ENCODE measurements at places on chromosomes 6 and 20.

DNA sequence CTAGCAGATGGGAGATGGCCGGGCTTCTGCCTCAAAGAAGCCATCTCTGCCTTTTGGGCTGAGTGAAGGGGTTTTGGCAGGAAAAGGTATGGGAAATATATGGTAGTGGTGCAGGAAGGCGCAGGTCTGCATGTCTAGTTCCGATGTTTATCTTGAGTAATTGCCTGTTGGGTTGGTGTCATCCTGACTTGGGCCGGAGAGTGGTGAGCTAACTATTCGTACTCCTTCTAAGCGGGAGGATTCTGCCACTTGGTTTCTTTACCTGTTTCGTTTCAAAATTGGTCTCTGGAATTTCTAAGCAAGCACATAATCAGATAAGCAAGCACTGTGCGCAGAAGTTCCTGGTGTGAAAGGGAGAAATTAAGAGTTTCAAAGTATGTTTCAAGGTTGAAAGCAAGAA lies 229.6 kb downstream of the SAMD5 start:
- DNase-seq, result no peak

GRCh38 chr6:53944091-53944490 lies 149.3 kb downstream of the LRRC1 start:
- DNase-seq, result no peak

DNA sequence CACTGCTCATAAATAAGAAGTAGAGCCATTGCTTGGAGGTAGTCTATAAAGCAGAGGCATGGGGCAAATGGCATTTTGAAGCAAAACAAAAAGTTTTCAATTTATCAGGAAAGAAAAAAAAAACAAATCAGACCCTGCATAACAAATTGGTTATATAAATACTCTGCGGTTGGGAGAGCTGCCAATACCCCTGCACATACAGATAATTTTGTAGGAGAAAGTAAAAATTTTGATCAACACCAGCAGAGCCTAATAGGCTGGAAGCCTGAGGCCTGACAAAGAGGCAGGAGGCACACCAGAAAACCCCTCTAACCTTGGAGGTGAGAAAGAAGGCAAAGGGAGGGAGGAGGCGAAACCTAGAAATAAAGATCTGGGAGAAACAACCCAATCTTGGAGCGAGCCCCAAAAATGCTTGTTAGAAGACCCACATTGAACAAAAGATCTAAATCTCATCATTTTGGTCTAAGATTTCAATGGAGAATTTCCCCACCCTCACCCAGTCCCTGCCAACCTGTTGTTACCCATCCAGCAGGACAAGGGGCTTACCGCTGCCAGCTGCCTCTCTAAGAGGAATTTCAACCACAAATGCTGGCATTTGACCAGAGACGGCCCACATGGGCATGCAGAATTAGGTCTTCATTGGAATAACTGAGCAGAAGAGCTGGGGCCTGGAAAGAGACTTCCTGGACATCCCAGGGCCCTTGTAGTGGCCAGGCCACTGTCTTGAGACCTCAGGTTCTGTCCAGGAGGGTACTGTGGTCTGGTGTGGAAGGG lies 28.4 kb downstream of the FOXA2 start:
- DNase-seq, result no peak

GRCh38 chr6:41379306-41379705 lies 43.9 kb downstream of the NCR2 start:
- no peak for DNase-seq

- peak; percentile 73 for DNase-seq
Observed at GRCh38 chr20:9503526-9504245, 10.7 kb upstream of the LAMP5 start.

- DNase-seq, result no peak
Observed at GRCh38 chr6:20211037-20211940, 980 bp downstream of the MBOAT1 start.

DNA sequence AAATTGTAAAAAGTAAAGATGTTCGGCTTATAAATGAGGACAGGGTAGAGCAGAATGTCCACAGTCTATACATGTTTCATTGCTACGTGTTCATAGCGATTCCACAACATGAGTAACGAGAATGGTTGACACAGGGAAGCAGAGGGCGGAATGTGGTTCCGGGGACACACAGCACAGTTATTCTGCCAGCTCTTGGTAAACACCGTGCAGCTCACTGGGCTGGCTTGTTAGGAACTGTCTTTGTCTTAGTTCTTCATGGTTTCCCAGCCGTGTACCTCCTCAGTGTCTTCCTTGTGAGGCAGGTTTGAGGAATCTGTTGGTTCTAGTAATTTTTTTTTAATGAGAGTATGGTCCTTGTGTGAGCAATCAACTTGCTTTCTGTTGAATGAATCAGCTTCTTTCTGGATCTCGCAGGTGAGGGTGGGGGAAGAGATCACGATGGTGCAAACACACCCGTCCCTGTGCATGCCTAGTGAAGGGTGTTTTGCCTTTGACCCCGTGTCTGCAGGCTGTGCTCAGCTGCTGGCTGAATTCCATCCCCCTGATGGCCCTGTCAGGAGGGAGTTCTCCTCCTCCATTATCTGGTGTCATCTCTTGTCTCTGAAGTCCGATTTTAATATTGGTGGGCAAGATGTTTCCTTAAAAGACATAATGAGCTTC lies 168.2 kb downstream of the SMOC2 start:
- no peak for DNase-seq

DNA sequence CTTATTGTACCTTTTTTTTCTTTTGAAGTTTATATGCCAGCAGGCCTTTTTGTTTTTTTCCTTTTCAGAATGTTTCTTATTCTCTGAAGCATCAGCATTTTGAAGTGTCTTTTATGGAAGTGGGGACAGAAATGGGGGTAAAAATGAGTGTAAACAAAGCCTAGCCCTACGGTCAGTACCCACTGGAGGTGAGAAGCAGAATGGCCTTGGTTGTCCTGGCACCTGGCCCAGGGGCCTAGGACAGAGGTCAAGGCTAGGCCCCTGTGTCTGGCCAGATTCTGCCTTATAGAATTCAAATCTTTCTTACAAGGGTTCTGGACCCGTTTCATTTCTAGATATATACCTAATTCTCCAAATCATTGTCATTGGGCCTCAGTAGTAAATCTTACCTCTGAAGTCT lies 3.5 kb upstream of the C6orf163 start:
- DNase-seq, result no peak

GRCh38 chr20:61045091-61045490 lies 207.0 kb upstream of the CDH4 start:
- no peak for DNase-seq

GRCh38 chr6:38673397-38674165 lies 29.4 kb downstream of the GLO1 start:
- no peak for DNase-seq

DNA sequence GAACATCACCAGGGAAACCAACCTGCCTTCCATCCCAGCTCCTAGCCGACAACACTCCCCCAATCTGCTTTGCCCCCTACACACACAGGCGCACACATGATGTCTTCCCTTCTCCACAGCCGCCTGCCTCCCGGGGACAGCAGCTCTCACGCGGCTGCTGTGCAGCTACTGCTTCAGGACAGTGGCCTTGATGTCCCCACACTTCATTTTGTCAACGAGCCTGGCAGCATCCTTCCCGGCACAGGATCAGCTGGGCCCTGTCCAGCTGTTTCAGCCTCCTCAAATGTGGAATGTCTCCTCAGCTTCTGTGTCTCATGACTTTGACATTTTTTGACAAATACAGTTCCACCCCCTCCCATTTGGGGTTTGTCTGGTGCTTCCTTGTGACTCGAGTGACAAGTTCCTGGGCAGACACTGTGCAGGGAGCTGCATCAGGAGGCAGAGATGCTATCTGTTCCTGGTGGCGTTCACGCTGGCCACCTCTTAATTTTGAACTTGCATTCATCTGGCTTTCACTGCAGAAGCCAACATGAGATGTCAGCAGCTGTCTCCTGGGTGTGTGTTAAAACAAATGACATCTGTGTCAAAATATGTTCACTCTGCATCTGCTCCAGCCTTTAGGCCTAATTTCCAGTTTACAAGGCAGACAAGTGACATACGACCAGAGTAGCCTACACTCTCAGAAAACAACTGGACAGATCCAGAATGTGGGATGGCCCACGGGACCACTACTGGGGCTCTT lies 57.2 kb downstream of the GINS1 start:
- peak; percentile 5 for DNase-seq

GRCh38 chr6:69155467-69155866 lies 520.4 kb downstream of the ADGRB3 start:
- peak; percentile 6 for DNase-seq

DNA sequence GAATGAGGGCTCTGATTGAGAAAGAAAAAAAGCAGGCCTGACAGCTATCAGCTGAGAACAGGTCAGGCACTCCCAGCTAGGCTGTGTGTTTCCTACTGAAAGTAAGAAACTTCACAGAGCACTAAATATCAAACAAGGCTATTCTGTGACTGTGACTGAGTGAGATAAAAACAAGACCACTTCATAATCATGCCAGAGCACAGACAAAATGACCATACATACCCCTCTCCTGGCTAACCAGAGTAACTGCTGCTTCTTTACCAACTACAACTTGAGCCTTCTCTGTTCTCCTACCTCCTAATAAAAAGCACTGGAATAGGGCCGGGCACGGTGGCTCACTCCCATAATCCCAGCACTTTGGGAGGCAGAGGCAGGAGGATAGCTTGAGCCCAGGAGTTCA lies 6.8 kb upstream of the BTN1A1 start:
- DNase-seq, result peak; percentile 41

Data from fibroblast of skin of scalp (primary cell).